ENCODE measurements at places on chromosomes 5 and 9.

- DNase-seq, result no peak
Observed at GRCh38 chr5:134975843-134976242, 8.1 kb downstream of the CATSPER3 start.

- no peak for DNase-seq
Observed at GRCh38 chr9:86535406-86535915, 181.3 kb upstream of the TUT7 start.

DNA sequence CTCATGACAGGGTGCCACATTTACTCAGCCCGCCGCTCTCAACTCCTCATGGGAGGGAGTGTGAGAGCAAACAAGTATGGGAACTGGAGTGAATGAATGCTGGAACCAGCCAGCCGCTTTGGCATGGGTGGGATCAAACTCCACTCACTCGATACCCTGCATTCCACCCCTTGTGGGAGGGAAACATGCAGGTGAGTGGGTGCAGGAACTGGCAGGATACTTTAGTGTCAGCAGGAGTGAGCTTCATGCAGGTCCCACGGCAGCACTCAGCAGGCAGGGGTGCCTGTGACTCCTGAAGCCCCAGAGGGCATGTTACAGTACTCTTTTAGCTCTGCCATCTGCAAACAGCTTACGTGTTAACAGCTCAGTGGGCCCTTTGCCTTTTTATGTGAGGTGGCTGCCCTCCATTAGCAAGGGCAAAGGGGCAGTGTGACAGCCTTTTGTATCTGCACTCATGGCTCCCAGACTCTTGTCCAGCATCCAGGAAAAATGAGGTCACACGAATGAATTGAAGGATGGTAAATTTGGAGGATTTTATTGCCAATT is 433.2 kb upstream of the NMUR2 start:
- no peak for DNase-seq

- no peak for DNase-seq
Observed at GRCh38 chr5:4551034-4551433, 589.1 kb upstream of the ADAMTS16 start.

- no peak for DNase-seq
Observed at GRCh38 chr5:93644760-93645159, 61.7 kb downstream of the NR2F1 start.

DNA sequence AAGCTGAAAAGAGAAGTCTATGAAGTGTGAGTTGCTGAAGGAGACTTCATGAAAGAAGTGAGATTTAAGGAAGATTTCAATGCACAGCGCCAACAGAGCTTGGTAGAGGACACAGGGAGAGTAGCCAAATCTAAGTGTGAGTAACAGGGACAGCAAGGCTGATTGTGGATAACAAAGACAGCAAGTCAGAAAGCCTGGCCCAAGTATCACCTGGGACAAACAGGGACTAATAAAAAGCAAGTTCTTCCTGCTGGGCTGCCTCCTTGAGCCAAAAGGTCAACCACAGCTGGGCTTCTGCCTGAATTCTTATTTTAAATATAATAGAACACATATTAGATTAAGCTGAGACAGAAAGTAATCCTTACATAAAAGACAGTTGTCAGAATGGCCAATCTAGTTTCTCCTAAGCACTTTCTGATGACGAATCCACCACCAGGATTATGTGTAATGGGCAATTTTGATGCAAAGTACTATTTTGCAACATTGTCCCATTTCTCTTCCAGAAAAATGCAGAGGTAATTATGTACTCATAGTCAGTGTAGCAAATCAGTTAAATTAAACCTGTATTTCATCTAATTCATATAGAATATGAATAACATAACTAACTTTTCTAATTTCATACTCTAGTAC is 73.8 kb downstream of the MAPKAP1 start:
- no peak for DNase-seq
